Activated T-cell treated with anti-CD3 and anti-CD28 coated beads, Interleukin-2, amount 50 U/mL, for 72 hours (primary cell): ENCODE measurements at places on chromosomes 6 and 20.

GRCh38 chr6:16804546-16805242 is 43.4 kb upstream of the ATXN1 start:
- no peak for DNase-seq

DNA sequence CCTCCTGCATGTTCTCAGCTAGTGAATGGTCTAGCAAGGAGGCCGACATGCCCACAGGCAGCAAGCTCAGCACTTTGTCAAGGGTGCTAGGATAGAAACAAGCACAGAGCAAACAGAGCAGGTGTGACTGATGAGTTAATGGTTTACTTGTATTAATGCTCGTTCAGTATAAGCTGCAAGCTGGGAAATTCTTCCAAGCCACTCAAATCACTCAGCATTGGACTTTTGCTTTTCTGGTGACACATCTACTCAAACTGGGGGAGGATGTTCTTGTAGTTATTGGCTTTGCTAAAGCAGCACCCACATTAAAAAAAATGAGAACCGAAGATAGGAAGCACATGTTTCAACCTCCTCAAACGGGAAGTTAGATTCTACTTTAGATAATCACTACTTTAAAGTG is 43.1 kb upstream of the NEDD9 start:
- no peak for DNase-seq

DNA sequence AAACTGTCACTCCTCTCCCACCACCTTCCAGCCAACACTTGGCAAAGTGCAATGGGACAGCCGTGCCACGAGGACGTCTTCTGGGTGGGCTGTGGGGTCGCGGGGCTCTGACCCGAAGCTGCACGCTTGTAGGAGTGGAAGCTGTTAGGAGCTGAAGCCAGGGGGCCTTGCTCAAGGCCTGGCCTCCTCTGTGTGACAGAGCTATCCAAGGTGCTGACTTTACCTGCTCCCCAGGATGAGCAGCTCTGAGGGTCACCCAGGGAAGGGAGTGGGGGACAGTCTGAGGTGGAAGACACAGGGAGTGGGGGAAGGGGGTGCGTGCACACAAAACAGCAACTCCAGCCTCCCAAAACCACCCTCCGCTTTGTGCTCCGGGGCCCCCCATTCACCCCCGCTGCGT is 17.5 kb upstream of the CHRNA4 start:
- DNase-seq, result no peak

DNA sequence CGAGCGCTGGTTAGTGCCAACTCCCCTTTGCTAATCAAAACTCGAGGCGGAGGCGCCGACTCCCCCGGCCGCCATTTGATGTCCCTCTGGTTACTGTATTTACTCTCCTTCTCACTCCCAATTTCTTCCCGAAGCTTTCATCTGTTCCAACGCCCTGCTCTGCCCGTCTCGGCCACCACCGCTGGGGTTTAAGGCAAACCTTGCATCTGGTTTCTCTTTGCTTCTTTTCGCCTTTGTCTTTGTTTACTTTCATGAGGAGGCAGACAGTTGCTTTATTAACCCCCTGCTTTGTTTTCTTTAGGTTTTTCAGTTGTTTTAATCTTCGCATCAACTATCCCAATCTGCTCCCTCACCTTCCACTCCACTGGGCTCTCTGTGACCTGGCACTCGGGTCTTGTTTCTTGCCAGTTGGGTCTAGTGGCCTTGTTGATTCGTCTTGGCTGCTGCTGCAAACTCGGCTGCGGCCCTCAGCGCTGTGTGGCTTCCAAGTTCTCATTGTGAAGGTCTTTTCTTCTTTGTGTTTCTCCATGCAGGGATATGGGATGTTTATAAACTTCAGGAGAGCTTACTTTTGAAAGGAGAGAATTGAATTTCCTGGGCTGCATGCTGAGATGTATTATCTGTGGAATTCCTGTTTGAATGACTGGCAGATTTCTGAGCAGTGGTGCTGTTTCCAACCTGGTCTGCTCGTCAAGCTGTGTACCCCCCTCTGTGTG is 155.1 kb downstream of the CDC5L start:
- no peak for DNase-seq

DNA sequence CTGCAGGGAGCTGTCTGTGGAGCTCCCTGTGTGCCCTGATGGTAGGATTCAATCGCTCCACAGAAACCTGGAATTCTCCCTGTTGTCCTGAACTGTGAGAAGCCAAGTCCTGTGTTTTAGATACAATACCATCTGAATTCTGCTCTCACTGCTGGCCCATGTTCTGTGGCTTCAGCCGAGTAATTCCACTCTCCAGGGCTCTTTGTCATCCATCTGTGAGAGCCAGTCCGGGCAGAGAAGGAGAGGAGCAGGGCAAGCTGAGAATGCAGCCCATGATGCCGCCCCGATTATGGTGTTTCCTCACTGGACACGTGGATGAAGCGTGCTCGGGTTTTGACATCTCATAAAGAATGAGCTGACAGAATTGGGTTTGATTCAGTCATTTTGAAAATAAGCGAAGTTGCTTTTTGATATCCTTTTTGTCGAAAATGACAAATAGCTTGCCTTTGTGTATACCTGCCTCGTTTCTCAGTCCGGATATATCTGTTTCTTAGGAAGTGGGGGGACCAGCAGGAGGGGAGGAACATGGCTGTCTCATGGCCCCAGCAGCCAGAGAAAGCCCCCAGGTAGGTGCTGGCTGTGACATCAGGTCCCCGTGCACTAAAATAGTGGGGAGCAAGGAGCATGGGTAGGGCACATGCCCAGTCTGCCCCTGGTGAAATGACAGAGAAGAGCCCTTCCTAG is 8.2 kb upstream of the CD93 start:
- DNase-seq, result no peak

DNA sequence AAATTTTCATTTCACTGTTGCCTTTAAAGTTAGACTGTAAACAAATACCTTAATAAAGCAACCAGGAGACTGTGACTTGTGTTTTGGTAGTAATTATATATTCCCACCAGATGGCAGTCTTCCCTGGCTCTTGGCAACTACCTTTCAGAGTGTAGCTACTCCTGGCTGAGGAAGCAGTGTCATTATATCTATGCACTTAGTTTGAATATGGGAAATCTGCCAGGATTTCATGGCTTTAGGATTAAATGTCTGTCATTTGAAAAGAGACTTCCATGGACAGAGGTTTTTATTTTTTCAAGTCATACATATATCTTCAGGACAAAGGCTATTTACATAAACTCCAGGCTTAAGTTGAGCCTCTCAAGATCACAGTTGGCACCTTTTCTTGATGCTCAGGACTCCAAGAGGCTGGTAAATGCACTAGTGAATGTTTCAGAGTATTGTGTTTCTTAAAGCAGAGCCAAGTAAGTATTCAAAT is 160.1 kb downstream of the C6orf58 start:
- DNase-seq, result peak; percentile 51

DNA sequence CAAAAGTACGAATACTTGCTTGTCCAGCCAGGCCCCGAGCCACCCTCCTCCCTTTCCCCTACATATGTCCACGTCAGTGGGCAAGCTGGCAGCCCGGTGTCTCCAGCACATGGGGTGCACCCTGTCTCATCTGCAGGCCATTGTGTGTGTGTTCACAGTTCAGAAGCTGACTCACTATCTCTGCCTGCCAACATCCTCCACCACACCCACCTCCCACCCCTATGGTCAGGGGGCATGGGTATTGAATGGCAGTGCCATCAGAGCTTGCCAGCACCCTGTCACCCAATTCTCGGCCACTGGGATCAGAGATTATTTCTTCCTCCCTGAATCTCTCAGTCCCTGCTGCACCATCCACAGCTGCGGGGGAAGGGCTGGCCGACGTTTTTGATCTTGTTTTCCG is 195.7 kb downstream of the FARS2 start:
- DNase-seq, result no peak

- no peak for DNase-seq
Measured at GRCh38 chr6:130622142-130622541, 205.1 kb upstream of the SMLR1 start.

- no peak for DNase-seq
Measured at GRCh38 chr6:322259-322930, 30.1 kb downstream of the DUSP22 start.

DNA sequence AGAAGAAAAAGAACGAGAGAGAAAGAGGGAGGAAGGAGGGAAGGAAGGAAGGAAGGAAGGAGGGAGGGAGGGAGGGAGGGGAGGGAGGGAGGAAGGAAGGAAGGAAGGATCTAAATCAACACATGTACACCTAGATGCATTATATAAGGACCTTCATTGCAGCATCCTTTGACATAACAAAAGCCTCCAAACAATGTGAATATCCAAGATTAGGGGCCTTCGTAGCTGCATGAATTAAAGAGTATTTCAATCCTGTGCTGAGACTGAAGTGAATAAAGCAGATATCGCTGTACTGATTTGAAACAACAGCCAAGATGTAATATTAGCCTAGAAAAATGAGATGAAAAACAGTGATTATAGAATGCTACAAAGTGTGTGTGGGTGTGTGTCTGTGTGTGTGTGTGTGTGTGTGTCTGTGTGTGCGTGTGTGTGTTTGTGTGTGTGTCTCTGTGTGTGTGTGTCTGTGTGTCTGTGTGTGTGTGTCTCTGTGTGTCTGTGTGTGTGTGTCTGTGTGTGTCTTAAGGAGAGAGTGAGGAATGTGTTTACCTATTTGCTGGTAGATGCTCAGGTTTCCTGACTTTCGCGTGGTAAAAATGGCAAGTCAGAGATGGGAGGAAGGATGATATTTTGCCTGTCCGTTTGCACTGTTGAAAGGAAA is 129.0 kb upstream of the PTPN1 start:
- no peak for DNase-seq

GRCh38 chr6:105111105-105111504 is 68.7 kb downstream of the POPDC3 start:
- DNase-seq, result no peak

GRCh38 chr6:11094411-11094851 is 797 bp downstream of the SMIM13 start:
- peak; percentile 63 for DNase-seq

- no peak for DNase-seq
Measured at GRCh38 chr6:21367649-21368154, 225.8 kb upstream of the SOX4 start.

DNA sequence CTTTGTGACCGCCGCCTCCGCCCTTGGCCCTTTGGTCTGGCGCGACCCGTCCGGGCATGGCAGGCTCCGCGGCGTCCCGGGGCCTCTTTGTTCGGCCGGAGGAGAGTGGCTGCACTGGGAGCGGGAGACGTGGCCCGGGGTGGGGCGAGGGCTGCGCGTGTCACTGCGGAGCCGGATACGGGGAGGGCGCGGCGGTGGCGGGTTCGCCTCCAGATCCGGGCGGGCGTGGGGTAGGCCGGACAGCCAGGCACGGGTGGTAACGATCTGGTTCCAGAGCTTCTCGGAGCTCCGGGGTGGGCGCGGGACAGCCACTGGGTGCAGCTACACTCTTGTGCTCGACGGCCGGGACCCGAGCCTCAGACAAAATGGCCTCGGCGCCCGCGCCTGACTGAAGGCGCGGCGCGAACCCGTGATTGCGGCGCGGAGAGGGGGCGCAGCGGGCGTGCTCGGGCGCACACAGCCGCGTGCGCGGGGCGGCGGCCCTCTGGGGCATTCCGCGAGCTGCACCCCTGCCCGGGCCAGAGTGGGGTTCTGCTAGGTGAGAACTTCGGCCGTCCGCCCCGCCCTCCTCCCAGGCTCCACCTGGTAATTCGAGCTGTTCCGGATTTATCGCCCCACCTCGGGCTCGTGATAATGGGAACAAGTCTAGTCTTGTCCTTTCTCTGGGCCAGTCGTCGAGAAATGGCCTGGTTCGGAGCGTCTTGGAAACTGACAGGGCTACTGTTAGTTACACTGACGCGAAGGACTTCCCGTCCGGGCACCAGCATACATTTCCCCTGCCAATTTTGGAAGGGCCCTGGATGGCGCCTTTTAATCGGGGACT is 1.0 kb downstream of the LOC128125822 start:
- peak; percentile 71 for DNase-seq

- no peak for DNase-seq
Measured at GRCh38 chr6:35441205-35441604, 10.9 kb upstream of the FANCE start.

GRCh38 chr6:130575971-130576370 is 210.2 kb downstream of the TMEM200A start:
- DNase-seq, result peak; percentile 63

GRCh38 chr6:112680091-112680490 is 333.0 kb downstream of the RFPL4B start:
- no peak for DNase-seq

DNA sequence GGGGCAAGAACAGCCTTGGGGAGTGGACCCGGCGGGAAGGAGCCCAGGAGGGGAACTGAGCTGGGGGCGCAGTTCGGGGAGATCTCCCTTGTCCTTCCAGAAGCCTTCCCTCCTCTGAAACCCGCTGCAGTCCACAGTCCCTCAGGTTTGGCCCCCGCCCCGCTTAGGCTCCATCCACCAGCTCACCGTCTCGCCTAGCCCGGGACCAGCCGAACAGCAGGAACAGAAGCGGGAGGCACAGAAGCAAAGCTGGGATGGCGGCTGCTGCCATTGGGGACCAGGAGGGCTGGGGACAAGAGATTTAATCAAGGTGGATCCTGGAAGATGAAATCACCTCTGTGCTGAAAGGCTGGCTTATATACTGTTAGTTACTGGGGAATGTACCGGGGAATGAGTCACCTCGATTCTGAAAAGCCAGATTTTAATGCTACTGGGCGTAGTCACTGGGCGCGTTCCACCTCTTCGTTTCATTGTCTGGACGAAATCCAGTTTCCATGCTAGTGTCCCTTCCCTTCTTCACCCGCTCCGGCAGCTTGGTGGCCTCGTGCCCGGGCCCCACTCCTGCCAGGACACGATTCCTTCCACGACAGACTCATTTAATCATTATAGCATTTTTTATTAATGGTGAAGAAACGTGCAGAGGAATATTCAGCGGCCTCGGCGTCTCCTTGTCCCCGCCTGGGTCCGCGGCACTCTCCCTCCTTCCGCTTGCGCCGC is at the start of gene RAET1L:
TSS of gene RAET1L (minus strand) at position 332 of the 717 bp plus-strand sequence. CDS start at position 271, 61 bp downstream.
- DNase-seq, result peak; percentile 61

- DNase-seq, result no peak
Measured at GRCh38 chr20:57686931-57687652, 22.7 kb downstream of the PMEPA1 start.

DNA sequence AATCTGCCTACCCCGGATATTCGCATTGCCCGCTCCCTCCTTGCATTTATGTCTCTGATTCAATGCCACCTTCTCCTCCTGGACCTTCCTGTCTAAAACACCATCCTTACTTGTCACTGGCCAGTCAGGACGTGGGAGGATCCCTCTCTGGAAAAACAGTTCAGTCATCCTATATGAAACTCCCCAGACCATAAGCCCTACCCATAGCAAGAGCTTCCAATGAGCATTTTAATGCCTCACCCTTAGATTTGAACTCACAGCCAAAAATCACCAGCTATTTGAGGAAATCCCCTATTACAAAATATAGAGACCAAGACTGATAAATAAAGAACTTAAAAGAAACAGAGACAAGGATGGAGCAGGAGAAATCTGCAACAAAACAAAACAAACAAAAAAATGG is 86.4 kb downstream of the SHLD1 start:
- DNase-seq, result no peak

DNA sequence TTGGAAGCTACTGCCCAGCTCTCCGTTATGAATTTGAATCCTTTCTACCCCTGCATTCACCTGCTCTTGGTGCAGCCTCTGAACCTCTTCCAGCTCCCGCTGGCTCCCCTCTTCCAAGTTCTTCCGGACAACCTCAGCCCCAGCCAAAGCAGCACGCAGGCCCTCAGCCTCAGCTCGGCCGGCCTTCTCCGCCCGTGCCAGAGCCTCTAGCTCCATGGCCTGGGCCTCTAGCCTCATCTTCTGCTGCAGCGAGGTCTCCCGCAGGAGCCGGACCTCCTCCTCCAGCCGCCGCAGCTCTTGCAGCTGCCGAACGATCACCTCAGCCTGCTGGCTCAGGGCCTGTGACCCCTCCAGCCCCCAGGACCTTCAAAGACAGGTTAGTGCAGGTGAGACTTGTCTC is 3.2 kb downstream of the CCHCR1 start:
- no peak for DNase-seq

GRCh38 chr6:139490482-139490881 is 116.0 kb upstream of the CITED2 start:
- DNase-seq, result no peak

GRCh38 chr6:170025341-170025911 is 265.5 kb downstream of the DLL1 start:
- DNase-seq, result no peak
